ENCODE measurements at places on chromosomes 7 and 10.

- no peak for DNase-seq
Measured at GRCh38 chr7:154332811-154333580, 280.8 kb downstream of the DPP6 start.

DNA sequence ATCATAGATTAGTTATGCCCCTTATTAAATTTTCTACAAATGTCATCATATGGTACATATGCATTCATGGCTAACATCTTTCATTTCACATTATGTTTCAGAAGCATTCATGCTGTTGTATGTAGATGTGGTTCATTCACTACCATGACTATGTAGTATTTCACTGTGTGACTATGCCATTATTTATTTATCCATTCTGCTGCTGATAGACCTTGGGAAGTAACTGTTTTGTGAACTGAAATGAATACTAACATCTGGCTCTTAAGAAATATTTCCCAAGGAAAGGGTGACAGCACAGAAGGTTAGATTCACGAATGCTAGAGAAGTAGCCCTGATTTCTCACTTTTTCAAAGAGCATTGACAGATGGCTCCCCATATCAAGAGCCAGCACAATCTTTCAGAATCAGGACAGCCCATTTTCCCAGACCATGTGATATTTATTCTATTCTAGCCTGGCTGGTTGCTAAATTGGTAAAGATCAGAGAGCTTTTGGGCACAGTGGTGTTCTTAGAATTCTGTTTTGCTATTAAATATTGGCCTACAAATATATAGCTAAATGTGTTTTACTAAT, 157.4 kb downstream of the DYNC1I1 start:
- no peak for DNase-seq

DNA sequence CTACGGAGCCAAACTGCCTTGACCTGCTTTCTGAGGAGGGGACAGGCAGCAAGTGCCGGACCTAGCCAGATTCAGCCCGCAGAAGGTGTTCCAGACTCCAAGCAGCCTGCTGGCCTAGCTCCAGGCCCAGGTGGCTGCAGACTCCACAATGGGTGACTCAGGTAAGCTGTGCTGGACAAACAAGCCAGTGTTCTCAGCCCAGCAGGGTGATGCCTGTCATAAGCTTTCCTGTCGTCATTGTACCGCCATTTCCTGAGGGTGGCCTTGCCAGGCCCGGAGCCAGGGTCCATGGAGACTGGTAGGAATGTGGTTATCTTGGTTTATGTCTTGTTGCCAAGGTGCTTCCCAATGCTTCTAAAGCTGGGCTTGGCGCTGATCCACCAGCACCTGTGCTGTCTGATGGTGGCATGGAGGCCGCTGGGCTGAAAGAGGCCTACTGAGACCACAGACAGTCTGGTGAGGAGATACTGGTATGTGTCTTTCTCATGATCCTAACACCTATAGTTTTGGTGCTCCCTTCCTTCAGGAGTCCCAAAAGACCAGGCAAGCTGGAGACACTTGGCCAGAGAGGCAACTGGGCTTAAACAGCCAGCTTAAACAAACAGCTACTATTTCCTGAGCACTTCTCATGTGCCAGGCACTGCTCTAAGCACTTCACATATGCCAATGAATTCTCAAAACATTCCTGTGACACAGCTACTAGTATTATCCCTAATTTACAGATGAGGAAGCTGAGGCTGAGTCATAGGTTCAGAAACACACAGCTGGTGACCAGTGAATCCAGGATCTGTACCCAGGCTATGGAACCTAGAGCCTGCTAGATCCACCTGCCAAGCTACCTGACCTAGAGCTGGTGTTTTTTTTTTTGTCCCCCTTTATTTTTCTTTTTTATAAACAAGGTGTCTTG, 42.0 kb downstream of the ZC3HC1 start:
- DNase-seq, result no peak

DNA sequence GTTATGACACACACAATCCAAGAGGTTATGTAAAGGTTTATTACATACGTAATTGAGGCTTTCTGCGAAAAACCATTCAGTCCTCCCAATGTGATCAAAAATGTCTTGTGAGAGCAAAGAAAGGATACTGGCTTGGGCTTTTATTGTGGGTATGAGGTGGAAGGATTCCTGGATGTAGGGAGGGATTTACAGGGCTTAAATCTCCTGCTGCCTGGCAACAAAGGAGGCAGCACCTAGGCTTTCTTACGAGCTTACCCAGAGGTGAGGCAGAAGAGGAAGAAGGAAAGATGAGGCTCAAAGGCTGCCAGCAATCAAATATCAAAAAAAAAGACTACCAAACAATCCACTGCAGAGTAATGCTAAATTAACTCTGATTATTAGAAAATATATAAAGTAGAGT, 1149.5 kb upstream of the POT1 start:
- no peak for DNase-seq

DNA sequence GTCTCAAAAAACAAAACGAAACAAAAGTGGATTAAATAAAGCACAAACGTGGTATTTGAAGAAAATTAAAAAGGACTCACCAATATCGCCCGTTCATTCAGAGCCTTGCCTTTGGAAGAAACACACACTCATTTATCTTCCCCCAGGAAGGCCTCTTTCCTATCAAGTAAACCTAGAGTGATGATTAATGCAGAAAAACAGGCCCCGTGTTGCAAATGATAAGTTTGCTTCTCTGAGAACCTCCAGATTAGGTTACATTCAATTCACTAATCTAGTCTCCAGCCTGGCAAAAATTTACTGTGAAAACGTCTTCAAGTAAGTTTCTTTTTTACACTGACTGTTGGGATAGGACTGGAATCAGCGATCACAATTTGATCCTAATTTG, 78.0 kb upstream of the C1GALT1 start:
- no peak for DNase-seq

GRCh38 chr7:84568781-84569180, 374.2 kb upstream of the SEMA3A start:
- no peak for DNase-seq

- no peak for DNase-seq
Measured at GRCh38 chr7:26390016-26390415, 98.4 kb downstream of the SNX10 start.

DNA sequence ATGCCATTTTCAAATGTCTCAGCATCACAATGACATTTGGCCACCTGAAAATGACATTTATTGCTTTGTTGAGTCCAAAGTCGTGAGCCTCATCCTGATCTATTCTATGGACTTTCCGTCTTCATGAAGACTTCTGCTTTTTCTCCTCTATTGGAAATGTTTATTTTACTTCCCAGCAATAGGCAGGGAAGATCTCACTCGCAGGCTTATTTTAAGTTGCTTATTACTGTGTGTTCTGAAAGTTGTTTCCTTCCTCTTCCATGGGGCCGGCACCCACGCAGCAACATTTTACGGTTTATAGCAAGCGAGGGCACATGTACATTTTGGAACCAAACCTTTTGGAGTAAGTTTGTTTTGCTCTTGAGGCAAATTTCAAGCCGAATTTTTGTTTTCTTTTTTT, 221.0 kb upstream of the KLF6 start:
- no peak for DNase-seq

DNA sequence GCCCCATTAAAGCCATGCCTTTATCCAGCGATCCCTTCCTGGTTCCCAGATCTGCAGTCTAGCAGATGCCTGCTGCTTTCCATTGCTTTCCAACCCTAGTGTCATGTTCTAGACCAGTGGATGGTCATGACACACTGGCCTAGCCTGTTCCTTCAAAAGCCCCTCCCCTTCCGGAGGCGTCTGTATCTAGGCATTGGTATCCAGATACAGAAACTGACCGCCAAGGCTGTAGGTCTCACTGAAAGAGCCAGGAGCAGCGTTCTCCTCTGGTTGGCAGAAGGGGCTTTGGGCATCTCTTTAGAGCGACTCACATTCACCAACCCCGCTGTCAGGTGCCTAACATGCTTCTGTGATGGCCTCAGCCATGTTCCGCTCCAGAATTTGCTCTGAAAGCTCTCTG, 22.6 kb downstream of the JCAD start:
- no peak for DNase-seq

- DNase-seq, result no peak
Measured at GRCh38 chr7:85716353-85716752, 529.5 kb upstream of the SEMA3D start.

All from CD4-positive, alpha-beta T cell treated with Interleukin-10 for 1 hour (primary cell).